CD4-positive, alpha-beta T cell treated with Interleukin-4 for 4 hours (primary cell): ENCODE measurements at places on chromosomes 2 and 18.

- DNase-seq: no peak
These were observed 39.1 kb downstream of the EHBP1 start for GRCh38 chr2:62744603-62745002.

DNA sequence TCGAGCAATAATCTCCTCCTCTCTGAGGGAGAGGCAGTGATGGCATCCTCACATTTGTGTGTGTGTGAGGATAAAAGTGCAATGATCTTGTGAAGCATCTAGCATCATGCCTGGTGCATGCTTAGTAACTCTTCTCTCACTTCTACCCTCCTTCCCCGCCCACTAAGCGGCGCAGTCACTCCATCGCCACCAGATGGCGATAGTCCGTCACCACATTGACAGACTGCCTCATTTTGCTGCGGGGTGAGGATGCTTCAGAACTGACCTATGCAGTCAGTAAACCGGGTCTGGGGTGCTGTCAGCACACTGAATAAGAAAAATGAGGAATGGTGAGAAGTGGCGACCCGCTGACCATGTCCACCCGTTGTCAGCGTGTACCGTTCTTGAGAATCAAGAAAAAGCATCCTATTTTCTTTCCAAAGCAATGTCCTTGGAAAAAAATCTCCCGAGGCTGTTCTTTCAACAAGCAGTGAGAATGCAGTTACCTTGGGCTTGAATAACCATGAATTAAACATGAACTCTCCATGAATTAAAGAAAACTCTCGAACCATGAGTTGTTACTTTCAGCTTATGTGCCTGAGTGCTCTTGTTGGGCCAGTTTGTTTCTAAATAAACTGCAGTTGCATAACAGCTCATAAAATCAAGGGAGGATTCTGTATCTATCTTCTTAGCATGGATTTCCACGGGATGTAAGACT is 37.3 kb upstream of the TMEM177 start:
- peak; percentile 71 for DNase-seq

DNA sequence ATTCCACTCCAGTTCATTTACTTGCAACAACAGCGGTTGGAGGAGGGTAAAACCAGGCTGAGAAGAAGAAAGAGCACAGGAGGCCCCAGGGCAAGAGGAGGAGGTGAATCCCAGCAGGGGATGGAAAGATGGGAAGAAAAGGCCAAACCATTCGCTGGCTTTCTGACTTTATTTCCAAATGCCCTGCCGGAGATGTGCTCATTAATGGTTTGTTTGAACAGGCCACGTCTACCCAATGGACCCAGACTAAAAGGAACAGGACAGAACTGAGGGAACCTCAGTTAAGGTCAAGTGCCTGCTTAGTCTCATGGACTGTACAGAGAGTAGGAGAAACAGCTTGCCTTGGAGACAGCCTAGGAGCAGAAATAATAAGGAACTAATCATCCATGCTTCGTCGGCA is 121.6 kb upstream of the NDUFV2 start:
- no peak for DNase-seq

DNA sequence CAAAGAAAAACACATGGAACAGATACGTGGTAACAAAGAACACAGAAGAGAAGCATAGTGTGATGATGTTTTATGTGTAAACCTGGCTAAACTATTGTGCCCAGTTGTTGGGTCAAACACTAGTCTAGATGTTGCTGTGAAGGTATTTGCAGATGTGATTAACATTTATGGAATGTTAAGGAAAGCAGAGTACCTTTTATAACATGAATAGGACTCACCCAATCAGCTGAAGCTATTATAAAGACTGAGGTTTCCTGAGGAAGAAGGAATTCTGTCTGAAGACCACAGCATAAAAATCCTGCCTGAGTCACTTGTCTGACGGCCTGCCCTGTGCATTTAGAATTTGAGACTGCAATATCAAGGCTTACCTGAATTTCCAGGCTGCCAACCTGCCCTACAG is 253.1 kb downstream of the DYM start:
- no peak for DNase-seq

- DNase-seq: peak; percentile 71
These were observed 891 bp downstream of the KDM3A start for GRCh38 chr2:86441882-86442641.

DNA sequence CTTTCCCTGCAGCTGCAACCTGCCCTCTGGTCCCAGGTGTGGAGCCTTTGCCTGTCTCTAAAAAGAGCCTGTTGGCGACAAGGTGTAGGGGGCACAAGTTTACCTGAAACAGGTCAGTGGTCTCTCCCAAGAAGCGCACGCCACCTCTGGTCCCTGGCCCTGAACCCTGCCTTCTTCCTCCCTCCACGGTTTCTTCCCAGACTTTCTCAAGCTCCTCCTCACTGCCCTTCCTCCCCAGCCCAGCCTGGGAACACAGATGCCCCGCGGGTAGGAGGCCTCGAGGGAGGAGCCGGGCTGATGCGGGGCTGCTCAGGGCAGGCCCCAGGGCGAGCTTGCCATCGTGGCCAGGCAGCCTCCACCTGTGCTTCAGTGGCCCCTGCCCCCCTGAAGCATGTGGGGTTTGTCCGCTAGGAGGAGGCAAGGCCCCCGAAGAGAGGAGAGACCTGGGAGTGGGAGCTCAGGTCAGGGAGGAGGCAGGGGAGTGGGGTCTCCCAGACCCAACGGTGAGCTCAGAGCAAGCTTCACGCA is 89.5 kb downstream of the SMAD7 start:
- DNase-seq: no peak

DNA sequence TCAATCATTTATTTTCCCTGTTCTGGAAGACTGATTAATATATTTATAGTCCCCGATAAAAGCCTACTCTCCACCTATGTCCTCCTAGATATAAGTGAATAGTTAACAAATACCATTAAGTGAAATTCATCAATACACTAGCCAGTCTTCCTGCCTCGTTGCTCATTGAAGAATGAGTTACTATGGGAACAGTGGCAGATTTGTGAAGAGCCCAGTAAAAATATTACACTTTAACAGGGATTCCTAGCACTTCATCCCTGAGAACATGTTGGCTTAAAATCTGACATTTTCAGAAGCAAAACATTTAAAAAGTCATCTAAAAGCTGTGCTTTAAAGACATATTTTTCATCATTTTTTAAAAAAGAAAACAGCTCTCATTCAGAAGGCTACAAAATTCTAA is 848.7 kb upstream of the NXPH2 start:
- no peak for DNase-seq

DNA sequence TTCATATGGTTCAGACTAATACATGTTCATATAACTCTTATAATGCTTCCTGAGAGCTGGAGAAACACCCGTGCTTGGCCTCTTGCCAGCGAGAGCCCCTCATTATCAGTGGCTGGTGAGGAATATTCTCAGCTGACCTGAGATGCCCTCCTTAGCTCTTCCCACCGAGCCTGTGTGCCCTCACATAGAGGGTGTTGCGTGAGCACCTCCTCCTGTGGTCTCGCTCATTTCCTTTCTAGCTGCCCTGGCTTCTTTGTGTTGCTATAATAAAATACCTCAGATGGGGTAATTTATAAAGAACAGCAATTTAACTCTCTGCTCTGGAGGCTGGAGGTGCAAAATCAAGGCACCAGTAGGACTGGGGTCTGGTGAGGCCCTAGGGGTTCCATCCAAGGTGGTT is 80.5 kb upstream of the ALKAL2 start:
- no peak for DNase-seq

GRCh38 chr2:236600892-236601291 is 31.3 kb downstream of the ACKR3 start:
- no peak for DNase-seq

- peak; percentile 80 for DNase-seq
These were observed 1.9 kb downstream of the PTMA start for GRCh38 chr2:231709981-231710798.

GRCh38 chr2:165857876-165858275 is 63.8 kb upstream of the GALNT3 start:
- DNase-seq: no peak

- peak; percentile 19 for DNase-seq
These were observed 31.3 kb downstream of the PSTPIP2 start for GRCh38 chr18:46040747-46041104.

DNA sequence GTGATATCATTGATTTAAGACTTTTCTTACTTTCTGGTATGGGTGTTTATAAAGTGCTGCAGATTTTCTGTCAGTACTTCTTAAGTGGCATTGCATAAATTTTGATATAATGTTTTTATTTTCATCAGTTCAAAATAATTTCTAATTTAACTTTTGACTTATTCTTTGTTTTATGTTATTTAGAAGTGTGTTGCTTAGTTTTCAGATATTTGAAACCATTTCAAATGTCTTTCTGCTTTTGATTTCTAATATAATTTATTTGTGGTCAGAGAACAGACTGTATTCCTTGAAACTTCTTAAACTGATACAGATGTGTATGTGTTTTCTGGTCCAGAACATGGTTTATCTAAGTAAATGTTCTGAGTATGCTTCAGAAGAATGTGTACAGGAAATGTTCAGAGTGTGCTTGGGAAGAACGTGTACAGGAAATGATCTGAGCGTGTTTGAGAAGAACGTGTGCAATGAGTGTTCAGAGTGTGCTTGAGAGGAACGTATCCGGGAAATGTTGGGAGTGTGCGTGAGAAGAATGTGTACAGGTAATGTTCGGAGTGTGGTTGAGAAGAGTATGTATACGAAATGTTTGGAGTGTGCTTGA is 265.7 kb upstream of the HS6ST1 start:
- DNase-seq: no peak

DNA sequence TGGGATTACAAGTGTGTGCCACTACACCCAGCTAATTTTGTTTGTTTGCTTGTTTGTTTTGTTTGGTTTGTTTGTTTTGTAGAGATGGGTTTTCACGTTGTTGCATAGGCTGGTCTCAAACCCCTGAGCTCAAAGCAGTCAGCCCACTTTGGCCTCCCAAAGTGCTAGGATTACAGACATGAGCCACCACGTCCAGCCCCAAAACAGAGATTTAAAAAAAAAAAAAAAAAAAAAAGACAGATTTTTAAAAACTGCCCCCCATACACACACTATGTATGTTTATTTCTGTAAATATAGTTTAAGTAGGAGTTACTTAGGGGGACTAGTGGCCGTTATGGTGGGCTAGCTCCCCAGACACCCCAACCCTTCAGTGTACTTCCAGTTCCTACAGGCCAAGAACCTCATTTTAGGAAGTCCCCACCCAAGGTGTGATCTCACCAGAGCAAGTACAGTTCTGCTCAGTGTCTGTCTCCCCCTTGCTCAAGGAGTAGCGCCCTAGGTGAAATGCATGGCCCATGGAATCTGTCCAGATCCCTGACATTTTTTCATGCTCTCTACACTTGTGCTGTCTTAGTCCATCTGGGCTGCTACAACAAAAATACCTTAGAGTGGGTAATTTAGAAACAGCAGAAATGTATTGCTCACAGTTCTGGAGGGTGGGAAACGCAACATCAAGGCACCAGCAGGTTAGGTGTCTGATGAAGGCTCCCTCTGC is 1.6 kb upstream of the TMBIM1 start:
- no peak for DNase-seq
